ENCODE measurements at places on chromosomes 4 and X. TPM values are rescaled to one million over a fixed set of nuclear protein-coding genes. Genes with fewer than 3 reads are reported as not detected.

BANK1 gene
- 2.4 TPM for polyA plus RNA-seq

ELK1 gene
- 27.5 TPM for polyA plus RNA-seq

VCX gene
- not detected for polyA plus RNA-seq

PDGFRA gene
- polyA plus RNA-seq, result 151 TPM

ANKRD50 gene
- polyA plus RNA-seq, result 69.0 TPM

LRAT gene
- 0.41 TPM for polyA plus RNA-seq

MED14 gene
- polyA plus RNA-seq, result 67.2 TPM

NHS gene
- 7.6 TPM for polyA plus RNA-seq

DNA sequence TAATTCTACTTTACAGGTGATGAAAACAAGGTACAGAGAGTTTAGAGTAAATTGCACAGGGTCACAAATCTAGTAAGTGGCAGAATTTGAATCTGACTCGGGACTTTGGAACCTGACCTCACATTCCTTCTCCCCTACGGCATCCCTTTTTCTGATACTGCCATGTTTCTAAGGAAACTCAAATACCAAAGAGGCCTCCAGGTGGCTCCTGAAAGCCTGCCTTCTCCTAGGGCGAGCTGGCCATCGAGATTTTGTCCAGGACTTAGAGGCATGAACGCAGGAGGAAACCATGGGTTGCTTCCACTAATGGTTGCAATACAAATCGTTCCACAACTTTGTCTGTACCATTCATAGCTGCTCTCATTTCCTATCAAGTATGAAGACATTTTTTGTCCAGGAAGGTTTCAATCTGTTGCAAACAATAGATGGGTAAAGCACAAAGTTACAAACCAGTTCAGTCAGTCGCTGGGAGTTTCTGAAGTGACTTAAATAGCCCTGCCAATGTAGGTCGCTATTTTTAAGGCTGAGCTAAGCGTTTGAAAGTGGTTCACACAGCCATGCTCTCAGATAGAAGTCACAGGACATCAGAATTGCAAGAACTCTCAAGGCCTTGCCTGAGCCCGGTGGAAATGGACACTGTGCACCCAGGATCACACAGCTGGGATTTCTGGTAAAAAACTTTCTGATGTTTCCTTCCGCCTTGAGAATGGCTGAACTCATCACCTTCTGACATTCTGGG is 296.6 kb upstream of the PRPS2 start:
- DNase-seq, result no peak

DNA sequence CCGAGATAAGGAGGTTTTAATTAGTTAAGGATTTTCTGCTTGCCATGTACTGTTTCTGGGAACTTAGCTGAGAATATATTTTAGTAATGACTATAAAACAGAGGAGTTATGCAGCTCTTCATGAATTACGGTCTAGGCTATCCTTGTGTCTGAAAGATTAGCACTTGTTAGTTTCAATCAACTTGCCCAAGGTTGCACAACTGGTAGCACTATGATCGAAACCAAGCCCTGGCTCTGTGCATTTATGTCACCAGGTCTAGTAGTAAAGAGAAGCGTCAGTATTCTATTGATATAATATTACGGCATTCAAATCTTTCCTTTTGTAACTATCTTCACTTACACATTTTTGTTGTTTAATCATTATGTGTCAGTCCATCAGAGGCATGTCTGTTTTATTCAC is 176.0 kb downstream of the TLL1 start:
- DNase-seq, result no peak

DNA sequence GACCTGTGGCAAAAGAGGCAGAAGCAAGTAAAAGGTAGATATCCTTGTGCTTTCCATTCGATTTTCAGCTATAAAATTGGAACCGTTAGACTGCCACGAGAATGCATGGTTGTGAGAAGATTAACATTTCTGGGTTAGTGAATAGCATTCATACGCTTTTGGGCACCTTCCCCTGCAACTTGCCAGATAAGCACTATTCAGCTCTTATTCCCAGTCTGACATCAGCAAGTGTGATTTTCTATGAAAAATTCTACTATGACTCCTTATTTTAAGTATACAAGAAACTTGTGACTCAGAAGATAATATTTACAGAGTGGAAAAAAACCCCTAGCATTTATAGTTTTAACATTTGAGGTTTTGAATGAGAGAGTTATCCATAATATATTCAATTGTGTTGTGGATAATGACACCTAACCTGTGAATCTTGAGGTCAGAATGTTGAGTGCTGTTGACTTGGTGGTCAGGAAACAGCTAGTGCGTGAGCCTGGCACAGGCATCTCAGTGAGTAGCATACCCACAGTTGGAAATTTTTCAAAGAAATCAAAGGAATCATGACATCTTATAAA is 3.9 kb downstream of the FGB start:
- no peak for DNase-seq

DNA sequence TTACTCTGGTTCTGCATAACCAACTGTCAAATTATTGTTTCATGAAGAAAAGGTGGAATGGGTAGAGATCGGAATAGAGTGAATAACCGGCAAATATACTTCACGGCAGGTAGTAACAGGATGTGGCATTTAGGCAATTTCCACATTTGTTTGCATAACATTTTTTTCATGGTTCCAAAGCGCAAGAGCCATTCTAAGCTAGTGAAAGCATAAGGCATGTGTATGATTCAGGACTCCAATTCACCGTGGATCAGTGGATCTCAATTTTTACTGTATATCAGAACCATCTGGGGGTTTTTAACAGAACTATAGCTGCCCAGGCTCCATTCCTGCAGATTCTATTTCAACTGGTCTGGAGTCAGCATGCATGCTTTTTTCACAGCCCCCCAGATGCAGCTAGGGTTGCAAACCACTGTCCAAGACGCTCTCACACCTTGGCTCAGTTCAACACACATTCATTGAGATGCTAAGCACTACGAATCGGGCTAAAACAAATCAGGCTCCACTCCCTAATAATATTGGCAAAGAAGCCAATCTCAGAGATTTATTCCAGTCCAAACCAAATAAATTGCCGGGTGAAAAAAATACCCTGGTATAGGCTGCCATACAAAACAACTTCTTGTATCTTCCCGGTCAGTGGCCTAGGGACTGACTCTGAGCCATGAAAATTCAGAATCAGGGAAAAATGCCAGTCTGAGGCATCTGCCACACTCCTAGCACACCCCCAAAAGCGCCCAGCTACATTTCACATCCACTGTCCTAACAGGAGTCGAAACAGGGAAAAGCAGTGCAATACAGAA is 30.0 kb downstream of the AFAP1 start:
- DNase-seq, result no peak

DNA sequence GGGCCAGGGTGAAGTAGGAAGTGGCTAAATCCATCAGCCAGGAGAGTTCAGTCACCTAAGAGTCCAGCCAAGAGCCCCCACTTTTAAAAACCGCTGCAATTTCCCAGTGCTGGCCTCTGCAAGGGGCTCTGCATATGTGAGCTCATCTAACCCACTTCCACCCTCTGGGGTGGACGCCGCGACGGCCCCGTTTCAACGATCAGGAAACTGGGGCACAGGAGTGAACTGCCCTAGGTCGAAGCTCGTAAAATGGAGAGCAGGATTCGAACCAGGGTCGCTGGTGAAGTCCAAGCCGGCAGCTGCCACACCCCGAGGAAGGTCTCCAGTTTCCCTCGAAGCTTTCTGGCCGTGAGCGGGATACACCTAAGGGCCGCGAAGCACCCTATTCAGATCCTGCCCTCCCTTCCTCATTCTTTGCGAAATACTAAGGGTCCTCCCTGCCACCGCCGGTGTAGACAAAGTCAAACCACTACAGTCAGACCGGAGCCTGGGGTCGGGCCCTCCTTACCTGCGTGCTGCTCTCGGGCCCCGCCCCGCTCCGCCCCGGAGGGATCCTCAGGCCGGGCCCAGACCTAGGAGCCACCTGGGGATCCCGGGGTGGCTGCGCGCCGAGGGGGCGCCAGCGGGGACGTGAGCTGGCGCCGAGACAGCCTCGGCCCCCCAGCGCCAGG is 446 bp downstream of the EVC2 start:
- peak; percentile 24 for DNase-seq

DNA sequence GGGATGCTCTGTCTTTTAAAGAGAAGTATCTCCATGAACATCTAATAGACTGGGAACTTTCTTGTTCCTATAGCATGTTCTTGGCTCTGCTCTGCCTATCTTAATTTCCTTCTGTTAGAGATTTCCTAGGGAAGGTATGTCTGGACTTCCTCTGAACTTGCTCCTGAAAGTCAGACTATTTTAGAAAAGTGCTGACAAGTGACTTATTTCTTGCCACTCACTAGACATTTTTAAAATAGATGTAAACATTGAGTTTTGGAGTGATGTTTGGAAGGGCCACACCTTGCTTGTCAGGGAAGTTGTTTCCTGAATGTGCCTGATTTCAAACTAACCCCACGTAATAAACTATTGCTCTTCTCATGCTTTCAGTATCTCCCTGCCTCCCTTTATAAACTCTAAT is 62.4 kb upstream of the ATP8A1 start:
- DNase-seq, result no peak

DNA sequence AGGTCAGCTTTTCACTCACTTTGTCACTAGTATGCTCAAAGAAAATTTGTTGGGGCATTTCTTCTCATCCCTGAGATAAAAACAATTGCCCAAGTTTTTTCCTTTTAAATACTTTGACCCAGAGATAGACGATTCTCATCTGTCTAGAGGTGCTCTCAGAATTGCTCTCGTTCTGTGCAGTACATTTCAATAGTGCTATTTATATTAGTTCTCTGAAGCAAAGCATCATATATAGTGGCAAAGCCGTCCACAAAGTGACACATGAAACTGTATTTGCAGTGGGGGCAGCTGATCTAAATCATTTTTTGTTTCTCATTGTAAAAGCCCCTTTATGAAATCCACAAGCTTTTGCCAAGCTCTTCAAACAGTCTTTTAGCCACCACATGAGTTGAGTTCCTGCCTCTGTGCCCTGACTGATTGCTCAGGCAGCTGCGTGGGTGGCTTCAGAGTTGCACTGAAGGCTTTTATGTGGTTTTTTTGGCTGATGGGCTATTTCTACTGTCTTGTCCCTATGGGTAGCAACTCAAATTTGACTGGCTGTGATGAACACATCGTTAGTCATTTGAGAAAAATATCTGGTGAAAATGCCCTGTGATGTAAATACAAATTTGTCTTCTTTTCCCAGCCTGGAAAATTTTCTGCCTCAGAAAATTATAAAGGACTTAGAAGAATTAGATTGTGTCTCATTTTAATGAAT is 119.1 kb upstream of the OTUD4 start:
- no peak for DNase-seq

DNA sequence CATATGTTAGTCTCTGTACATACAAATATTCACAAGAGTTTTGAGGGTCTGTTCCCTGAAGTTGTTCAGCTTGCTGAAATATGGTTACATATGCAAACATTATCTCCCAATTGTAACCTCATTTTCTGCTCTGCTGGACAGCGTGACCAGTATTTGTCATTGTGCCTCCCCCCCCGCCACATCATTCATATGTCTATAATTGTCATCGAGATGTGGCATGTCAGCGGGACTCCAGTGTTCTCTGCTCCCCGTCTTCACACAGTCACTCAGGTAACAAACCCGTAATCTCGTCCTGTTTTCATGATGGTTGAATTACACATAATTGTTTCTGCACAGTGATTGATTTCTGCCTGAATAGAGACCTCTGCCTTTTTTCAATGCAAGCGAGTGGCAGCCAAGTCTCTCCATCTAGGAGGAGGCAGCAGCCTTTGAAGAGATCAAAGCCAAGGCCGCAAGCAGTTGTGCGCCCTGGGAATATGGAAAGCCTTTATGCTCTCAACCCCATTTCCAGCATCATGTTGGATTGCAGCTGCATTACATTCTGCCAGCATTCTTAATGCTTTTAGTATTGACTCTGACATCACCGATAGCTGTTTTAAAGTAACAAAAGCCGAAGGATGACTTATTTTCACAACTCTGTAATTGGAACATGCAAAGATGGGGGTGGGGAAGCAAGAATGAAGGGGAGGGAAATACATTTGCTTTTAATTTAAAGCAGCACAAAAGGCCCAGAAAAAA is 27.4 kb downstream of the LEF1 start:
- no peak for DNase-seq

GRCh38 chr4:181650033-181650825 is 593.0 kb upstream of the TENM3 start:
- no peak for DNase-seq

- DNase-seq, result no peak
These were observed 13.9 kb upstream of the SCML2 start for GRCh38 chrX:18368402-18368801.

GRCh38 chr4:113665036-113665435 is 96.5 kb downstream of the CAMK2D start:
- DNase-seq, result no peak

GRCh38 chrX:15170927-15171326 is 99.0 kb downstream of the ASB9 start:
- no peak for DNase-seq

DNA sequence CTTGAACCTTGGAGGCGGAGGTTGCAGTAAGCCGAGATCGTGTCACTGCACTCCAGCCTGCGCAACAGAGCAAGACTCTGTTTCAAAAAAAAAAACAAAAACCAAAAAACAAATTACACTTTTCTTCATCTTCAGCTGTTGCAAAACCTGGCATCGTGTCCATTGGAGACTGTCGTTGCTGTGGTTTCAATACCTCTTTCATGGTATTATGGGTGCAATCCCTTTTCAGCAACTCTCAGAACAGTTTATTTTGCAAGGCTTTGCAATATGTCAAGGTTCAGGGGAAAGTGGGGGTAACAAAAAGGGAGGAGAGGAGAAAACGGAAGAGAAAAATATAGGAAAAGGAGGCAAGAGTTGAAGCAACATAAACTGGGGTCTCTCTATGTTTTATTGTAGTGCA is 40.8 kb downstream of the ARSD start:
- DNase-seq, result no peak

All from left lung (tissue), 14 donors.